ENCODE measurements at places on chromosomes 7 and 10.
A peak's percentile ranks its signal among the peaks of the same experiment; 100 is the strongest.

DNA sequence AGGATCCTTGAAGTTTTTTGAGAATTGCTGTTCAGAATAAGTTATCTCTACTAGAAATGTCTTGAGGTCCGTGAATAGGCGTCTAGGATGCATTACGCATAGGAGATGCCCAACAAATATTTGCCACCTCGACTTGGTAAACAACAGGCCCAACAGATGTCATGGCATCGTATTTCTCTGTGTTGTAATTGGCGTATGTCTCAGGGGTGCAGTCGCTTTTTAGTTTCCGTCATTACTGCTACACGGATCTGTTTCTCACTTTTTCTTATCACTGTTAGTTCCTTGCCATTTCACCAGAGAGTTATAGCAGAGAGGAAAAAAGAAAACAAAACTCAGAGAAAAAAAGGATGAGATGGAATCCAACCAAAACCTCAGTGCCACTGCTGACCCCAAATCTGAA, 73.0 kb upstream of the SFMBT2 start:
- DNase-seq: no peak

DNA sequence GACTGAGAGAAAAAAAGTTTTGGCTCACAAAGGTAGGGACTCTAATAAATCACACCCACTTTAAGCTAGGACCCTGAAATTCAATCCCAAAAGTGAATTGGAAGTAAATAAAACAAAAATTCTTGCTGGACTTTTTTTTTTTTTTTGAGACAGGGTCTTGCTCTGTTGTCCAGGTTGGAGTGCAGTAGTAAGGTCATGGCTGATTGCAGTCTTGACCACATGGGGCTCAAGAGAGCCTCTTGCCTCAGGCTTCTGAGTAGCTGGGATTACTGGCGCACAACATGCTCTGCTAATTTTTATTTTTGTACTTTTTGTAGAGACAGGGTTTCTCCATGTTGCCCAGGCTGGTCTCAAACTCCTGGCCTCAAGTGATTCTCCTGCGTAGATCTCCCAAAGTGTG, 5.0 kb upstream of the LUC7L2 start:
- DNase-seq: no peak

DNA sequence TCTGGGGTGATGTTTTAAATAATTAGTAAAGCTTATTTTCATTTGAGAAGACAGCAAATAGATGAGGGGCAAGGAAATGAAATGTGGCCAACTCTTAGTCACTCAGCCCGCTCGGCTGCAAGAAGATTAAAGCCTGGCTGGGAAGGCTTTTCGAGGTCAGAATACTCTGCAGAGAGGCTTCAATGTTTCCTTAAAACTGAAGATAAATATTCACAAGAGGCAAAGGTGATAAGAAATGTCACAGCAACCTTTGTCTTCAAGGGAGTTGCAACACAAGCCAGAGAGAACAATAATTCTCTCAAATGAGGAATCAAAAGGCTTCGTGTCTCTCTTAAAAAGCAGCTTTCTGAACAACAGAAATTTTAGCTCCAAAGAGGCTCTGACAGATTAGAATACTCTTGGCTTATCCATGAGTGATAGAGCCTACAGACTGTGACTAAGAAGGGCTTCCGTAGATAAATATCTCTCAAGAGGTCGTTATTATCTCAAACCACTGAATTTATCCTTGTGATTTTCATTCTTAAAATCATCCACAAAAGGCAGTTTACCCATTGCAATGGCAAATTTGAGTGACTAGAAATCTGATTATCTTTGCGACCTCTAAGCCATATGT, 92.5 kb downstream of the KLF6 start:
- no peak for DNase-seq

DNA sequence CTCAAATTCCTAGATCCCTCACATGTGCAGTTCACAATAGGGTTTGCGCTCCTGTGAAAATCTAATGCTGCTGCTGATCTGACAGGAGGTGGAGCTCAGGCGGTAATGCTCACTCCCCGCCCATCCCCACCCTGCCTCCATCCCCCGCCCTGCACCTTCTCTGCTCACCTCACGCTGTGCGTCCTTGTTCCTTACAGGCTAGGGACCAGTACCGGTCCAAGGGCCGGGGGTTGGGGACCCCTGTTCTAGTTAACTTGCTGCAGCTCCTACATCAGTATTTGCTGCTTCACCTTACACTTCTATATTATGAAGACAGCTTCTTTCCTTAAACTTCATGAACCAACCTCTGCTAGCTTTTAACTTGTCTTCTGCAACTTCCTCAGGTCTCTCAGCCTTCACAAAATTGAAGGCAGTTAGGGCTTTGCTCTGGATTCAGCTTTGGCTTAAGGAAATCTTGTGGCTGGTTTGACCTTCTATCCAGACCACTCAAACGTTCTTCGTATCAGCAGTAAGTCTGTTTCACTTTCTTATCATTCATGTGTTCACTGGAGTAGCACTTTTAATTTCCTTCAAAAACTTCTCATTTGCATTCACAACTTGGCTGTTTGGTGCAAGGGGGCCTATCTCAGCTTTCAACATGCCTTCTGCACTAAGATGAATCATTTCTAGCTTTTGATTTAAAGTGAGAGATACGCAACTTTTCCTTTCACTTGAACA, 1.7 kb upstream of the TNKS2 start:
- DNase-seq: peak; percentile 83

- DNase-seq: no peak
Observed at GRCh38 chr7:18575622-18576572, 80.3 kb downstream of the HDAC9 start.

DNA sequence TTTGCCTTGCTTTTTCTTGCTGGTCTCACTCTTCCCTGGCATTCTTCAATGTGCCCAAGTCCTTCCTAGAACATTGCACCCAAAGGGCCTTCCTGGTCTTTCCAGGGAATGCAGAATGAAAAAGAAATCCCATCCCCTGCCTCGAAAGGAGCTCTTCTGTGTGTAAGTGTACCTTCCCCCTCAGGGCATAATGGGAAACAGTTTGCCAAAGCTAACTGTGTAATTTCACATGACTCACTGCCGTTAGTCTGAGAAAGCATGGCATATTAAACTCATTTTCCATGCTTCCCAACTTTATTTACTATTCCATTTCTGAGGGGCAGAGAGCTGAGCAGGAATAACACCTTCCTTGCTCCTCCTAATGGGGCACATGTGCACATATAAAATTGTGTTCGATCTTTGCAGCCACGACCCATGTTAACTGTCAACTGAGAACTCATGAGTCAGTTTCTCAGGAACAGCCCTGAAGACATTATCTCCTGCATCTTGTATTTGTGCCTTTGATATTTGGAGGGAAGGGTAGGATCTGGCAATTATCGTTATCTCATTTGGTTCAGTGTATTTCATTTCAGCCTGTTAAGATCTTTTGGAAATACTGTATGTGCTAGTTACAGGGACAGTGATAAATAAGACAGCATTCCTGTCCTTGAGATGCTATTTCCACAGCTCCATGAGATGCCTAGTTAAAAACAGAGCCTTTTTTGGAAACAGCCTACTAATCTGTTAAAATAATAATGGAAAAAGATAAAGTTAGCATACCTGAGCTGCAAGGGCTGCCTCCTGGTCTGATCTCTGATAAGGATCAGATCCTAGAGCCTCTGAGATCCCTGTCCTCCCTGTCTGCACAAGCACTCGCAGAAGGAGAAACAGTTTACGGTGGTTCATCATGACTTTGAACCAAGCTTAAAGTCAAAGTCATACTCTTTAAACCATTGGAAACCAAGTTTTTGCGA, 42.3 kb downstream of the IKZF1 start:
- DNase-seq: peak; percentile 69

DNA sequence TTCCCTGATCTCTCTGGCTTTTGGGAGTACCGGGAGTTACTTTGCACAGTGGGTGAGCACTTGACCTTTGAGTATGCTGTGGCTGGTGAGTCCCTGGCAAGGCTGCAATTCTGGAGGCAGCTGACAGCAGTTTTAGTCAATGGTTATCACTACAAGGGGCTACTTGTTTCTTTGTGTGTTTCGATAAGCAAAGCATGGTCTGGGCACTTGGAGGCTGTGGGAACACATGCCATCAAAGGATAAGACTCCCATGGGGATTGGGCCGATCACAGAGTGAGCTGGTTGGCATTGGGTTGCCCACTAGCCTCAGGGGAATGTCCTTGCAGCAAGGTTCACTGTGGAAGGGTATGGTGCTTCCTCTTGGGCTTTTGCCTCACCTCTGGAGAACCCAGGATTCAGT, 208.2 kb downstream of the SNX13 start:
- no peak for DNase-seq

DNA sequence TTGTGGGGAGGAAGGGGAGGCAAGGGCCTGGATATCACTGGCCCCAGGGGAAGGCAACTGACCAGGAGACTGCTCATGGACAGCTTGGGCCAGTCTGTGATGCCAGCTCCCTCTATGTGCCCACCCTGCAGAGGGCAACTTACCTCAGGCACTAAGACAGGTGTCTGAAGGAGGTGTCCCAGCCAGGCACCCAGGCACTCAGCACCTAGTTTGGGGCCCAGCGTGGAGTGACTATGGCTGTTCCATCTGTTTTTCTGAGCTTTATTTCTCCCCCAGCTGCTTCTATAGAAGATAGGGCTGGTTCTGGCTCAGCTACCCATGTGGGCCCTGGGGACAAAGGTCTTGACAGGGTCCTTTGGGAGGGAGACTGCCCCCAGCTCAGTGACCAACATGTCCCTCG, 150.6 kb upstream of the PCBD1 start:
- DNase-seq: no peak

DNA sequence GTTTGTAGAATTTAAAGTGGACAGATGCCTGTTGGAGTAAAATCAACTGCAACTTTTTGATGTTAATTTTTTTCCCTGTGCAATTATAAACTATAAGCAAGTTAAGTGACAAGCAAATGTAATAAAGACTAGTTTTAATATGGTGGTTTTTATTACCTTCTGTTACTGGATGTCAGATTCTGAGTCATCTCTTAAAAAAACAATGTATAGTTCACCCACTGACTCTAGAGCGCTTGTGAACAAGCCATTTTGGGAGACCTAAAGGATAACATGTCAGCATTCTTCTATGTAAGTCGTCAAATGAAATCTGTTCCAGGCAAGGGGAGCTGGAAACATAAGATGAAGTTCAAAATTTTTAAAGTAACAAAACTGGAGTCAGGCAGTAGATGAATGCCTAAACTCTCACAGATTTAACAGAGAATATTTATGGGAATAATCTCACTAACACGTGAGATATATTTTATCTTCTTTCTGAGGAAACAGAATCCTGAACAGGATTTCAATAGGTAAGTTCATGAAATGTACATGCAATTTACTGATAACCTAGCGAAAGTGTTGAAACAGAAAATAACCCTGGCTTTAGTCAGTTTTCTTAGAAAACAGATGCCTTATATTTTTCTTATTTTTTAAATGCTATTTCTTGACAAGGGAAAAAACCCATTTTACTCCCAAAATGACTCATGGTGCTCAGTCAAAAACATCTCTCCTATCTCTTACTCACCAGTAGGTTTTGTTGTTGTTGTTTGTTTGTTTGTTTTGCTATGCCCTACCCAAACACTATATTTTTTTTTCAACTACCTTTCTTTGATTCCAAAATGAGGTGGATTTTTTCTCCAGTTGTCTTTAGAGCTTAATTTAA, 91.7 kb downstream of the SLC39A12 start:
- no peak for DNase-seq

DNA sequence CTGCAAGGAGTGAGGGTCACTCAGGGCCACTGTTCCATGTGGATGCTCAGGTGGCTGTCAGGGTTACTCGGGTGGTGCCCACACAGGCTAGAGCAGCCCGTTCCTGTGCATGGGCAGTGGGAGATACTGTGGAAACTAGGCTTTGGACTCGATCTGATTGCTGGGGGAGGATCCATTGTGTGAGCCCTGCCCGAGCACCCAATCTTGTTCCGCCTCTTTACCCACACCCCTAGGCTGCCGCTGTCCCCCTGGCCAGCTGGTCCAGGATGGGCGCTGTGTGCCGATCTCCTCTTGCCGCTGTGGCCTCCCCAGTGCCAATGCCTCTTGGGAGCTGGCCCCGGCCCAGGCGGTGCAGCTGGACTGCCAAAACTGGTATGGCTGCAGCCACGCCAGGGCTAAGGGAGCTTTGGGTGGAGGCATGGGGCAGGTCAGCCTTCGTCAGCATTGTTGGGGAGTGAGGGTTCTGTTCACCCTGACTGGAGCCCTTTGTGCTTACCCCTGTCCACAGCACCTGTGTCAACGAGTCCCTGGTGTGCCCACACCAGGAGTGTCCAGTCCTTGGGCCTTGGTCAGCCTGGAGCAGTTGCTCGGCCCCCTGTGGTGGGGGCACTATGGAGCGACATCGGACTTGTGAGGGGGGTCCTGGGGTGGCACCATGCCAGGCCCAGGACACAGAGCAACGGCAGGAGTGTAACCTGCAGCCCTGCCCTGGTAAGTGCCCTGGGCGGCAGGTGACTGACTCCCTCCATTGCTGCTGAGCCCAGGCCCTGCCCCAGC, 12.4 kb upstream of the ZNF862 start:
- DNase-seq: no peak

DNA sequence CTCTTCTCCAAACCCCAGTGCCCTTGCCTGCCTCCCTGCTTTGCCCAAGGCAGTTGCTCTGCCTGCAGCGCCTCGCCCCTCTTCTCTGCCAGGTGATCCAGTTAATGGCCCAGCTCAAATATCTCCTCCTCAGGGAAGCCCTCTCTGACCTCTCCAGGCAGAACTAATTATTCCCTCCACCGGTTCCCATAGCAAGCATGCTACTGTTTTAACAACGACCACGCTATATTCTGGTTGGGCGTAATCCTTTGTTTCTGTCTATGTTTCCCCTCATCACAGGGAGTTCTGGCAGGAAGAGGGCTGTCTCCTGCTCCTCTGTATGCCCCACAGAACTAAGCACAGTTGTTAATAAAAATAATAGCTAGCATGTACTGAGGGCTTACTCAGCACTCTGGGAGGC, 36.8 kb upstream of the R3HCC1L start:
- DNase-seq: no peak

- DNase-seq: no peak
Observed at GRCh38 chr7:140592964-140593671, 47.5 kb downstream of the DENND2A start.

DNA sequence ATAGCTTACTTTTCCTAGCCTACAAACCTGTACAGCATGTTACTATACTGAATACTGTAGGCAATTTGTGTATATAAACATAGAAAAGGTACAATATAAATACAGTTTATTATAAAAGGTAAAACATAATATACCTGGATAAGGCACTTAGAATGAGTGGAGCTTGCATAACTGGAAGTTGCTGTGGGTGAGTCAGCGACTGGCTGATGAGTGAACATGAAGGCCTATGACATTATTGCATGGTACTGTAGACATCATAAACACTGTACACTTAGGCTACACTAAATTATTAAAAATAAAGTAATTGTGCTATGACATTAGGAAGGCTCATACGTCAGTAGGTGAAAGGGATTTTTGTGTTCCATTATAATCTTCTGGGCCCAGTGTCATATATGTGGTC, 228.8 kb downstream of the HDAC9 start:
- no peak for DNase-seq

DNA sequence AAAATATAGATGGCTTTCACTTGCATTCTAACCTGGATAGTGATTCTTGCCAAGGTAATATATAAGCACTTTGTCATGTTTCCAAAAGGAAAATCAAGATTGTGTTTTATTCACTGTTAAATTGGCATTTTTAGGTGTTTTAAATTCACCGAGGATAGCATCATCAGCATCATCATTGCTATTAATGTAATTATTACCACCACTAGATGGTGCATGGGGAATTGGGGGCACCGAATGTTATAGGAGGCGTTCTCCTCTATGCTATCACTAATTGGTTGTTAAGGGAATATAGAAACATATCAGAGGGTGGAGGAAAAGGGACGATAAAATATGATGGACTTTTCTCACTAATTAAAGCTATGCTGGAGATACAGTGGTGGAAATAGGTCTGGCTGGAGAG, 95.5 kb downstream of the CELF2 start:
- peak; percentile 31 for DNase-seq

Data from activated CD4-positive, alpha-beta T cell treated with anti-CD3 and anti-CD28 coated beads, Interleukin-2, Interleukin-4, amounts not matched to agents 100 ng/mL and 50 ng/mL, durations not matched to agents 16 hours and 8 hours (primary cell).